Stimulated activated CD4-positive, alpha-beta T cell treated with anti-CD3 and anti-CD28 coated beads, Interleukin-12 subunit alpha, Interleukin-12 subunit beta, amount 100 ng/mL, for 4 hours (primary cell): ENCODE measurements at places on chromosomes 13 and 19.

DNA sequence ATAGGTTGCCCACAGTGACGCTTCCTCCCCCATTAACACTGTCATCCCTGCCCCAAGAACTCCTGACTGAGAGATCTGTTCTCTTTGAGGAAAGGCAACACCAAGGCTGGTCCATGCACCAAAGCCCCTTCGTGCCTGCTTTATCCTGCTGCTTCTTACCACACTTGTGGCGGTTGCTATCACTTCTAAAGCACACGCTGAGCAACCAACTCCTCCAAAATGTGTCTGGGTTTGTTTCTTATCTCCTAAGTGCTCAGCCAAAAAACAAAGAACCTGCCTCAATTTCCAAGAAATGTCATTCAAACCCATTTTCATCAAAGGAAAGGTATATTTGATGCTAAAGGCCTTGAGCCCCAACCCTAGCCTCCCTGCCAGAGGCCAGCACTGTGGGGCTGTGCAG is 14.6 kb downstream of the ATP7B start:
- no peak for DNase-seq

DNA sequence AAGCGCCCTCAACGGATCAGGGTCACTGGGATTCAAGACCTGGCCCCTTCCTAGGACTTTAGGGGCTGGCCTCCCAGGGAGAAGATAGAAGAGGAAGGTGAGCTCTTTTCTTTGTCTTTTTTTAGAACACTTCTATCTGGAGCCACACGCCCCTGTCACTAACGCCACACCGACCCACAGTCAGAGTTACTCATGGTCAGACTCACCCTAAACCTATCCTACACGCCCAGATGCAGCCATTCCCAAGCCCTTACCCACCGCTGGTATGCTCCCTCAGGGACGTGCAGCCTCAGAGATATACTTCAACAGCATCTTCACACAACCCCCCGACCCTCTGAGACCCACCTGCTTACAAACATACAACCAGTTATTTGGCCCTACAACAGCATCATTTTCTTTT is 29.9 kb upstream of the MUC16 start:
- DNase-seq = no peak

DNA sequence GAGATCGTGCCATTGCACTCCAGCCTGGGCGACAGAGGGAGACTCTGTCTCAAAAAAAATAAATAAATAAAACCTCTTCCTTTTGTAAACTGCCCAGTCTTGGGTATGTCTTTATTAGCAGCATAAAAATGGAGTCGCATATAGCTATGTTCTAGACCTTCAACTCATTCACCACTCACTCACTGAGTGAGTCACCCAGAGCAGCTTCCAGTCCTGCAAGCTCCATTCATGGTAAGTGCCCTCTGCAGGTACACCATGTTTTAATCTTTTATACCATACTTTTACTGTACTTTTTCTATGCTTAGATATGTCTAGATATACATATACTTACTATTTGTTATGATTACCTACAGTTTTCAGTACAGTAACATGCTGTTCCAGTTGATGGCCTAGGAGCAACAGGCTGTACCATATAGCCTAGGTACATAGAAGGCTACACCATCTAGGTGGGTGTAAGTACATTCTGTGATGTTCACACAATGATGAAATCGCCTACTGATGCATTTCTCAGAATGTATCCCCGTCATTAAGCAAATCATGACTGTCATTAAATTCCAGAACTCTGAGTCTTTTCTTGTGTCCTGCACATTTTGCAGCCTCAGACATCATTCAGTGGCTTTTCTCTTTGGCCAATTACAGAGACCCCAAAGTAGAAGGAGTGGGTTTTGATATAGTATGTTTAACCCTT is 13.7 kb upstream of the FARP1 start:
- no peak for DNase-seq

GRCh38 chr13:83168590-83168989 is 713.7 kb downstream of the SLITRK1 start:
- DNase-seq = no peak

DNA sequence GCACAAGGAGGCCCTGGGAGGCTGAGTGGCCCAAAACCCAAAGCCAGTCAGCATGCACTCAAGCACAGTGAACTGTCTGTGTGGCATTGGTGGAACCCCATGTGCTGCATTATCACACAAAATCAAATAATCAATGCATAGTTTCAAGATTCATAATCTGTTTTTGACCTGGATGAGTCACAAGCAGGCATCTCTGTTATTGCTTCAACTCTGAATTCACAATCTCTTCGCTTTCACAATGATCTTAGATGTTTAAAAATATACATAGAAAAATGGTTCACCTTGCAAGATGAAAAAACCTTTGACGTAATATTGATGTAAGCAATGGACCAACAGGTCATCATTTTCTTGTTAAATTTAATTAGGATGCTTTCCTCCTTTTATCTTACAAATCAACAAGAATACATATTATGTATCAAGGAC is 455.4 kb downstream of the IRS2 start:
- DNase-seq = no peak

DNA sequence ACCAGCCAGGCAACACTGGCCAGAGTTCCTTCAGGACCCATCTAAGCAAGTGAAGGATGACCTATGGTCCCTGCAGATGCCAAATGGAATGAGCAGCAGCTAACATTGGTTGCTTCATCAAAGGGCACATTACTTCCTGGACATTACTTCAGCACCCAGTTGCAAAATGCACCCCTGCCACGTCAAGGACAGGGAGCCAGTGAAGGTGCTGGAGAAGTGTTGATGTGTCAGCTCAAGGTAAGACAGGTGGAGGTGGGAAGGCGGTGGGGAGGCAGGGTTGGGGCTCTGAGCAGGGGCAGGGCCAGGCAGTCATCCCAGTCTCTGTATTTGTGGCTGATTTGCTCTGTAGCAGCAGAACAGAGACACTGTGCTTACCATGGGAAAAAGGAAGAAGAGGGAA is 14.6 kb downstream of the CSNK1A1L start:
- DNase-seq = no peak

GRCh38 chr13:43021926-43022670 is 1.3 kb upstream of the DNAJC15 start:
- no peak for DNase-seq

- no peak for DNase-seq
Observed at GRCh38 chr13:72521940-72522661, 205.3 kb downstream of the MZT1 start.

- no peak for DNase-seq
Observed at GRCh38 chr13:102608974-102609373, 12.2 kb downstream of the TPP2 start.

DNA sequence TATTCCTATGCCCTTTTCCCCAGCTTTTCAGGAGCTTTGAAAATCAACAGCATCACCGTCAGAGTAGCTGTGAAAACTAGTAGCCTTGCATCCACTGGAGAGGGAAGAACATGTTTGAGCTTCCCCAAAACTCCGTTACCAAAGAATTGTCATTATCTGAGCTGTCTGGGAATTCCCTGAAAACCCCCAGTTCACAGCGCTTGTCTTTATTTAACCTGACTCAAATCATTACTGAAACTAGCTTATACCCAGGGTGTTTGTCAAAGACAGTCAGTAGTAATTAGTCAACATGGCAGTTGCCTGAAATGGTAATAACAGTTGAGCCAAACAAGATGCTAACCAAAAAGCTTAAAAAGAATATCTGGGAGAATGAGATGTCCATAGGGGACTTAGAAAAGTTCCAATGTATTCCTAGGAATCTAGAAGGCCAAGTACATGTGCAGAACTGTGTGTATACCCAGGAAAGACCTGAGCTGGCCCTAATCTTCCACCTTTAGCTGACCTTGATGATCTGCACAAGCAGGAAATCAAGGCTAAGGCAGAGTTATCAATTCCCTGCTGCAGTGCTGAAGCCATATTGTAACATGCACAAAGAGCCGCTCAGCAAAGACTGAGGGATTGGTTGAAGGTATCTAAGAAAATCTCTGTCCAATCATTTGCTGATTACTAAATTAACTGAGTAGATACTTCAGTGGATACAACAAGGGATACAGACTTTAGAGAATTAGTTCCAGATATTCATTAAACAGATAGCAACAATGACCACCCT is 130.8 kb downstream of the KL start:
- no peak for DNase-seq

- no peak for DNase-seq
Observed at GRCh38 chr19:58550362-58551122, 4.4 kb downstream of the CHMP2A start.

- no peak for DNase-seq
Observed at GRCh38 chr19:42089772-42090171, 13.8 kb downstream of the ZNF574 start.

GRCh38 chr13:21738630-21739029 is 67.8 kb downstream of the FGF9 start:
- no peak for DNase-seq

DNA sequence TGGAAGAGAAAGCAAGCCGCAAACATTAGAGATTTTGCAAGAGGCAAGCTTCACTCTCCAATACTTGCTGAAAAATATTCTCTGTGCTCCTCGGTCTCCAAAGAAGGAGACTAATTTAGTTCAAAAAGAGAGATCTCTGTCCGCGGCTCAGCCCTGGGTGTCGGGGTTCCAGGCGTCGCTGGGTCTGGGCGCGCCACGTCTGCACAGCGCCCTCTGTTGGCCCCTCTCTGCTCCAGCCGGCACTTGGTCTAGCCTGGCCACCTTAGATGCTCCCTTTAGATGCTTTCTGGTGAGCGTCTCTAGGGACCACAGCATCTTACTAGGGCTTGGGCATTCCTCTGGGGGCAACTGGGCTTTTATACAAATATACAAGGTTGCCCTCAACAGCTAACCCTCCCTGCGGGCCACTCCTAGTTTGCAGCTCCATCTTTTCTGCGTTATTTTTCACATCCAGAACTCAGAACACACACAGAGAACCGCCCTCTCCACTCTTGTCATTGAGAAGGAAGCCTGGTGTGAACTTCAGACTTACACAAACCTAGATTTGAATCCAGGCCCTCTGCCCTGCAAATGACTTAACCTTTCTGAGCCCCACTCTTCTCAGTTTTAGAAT is 78.3 kb downstream of the CYSLTR2 start:
- DNase-seq = peak; percentile 61

DNA sequence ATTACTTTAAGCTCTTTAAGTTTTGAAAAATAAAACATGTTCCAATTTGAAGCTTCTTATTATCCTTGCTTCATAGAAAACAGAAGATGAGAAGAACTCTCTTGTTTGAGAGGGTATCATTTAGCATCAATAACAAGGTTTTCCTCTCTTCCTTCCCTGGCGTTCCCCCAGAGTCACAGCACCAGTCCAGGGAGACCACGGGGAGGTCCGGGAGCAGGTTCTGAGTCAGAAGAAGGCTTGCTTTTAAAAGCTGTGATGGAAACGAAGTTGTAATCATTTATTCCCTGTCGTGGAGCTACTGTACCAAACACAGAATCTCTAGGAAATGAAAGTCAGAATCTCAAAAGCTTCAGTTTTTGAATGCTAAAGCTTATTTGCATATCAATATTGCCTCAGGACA is 174.0 kb upstream of the LSM14A start:
- DNase-seq = no peak

- no peak for DNase-seq
Observed at GRCh38 chr13:39186205-39186875, 148.1 kb downstream of the NHLRC3 start.

DNA sequence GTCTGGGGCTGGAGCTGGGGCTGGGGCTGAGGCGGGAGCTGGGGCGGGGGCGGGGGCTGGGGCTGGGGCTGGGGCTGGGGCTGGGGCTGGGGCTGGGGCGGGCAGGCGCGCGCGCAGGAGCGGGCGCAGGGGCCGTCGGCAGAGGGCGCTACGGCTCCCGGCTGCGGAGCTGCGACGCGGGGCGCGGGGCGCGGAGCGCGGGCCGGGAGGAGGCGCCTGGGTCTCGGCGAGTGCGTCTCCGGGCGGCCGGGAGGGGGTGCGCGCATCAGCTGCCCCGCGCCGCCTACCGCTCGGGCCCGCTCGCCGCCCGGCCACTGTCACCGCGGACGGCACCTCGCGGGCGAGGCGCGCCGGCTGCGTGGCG is 422 bp upstream of the MTUS2 start:
- peak; percentile 47 for DNase-seq

GRCh38 chr13:98722958-98723357 is 29.5 kb downstream of the SLC15A1 start:
- DNase-seq = no peak

GRCh38 chr13:99974939-99975561 is 3.5 kb upstream of the ZIC5 start:
- no peak for DNase-seq

GRCh38 chr13:95676105-95676761 is 706 bp upstream of the DNAJC3 start:
- no peak for DNase-seq

GRCh38 chr13:25882466-25883357 is 169.1 kb downstream of the SHISA2 start:
- no peak for DNase-seq

DNA sequence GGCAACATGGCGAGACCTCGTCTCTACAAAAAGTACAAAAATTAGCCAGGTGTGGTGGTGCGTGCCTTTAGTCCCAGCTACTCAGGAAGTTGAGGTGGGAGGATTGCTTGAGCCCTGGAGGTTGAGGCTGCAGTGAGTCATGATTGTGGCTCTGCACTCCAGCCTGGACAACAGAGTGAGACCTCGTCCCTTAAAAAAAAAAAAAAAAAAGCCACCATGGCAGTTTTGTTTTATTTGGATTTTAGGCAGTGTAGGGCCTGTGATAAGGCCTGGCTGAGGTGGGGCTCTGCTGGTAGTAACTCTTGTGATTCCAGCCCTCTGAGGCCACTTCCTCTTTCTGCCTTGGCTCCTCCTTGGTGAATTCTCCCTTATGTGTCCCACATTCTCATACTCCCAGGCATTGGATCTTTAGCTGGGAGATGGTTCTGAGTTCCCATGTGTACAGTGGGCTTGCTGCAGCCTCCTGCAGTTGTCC is 39.2 kb downstream of the GATAD2A start:
- no peak for DNase-seq

DNA sequence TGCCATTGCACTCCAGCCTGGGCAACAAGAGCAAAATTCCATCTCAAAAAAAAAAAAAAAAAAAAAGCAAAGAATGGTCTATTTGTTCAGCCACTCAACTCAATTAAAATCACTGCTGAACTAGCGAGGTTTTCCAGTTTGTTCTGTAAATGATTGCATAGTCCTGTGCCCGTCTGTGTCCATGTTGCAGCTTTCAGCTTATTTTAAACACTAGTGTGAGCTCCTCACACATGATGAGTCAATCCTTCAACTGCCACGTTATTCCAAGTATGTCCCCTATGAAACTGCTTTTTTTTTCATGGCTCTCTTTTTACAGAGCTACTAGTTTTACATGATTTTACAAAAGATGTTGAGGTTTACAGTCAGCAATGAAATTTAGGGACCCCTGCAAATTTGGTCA is 12.2 kb downstream of the SUGP2 start:
- DNase-seq = no peak

DNA sequence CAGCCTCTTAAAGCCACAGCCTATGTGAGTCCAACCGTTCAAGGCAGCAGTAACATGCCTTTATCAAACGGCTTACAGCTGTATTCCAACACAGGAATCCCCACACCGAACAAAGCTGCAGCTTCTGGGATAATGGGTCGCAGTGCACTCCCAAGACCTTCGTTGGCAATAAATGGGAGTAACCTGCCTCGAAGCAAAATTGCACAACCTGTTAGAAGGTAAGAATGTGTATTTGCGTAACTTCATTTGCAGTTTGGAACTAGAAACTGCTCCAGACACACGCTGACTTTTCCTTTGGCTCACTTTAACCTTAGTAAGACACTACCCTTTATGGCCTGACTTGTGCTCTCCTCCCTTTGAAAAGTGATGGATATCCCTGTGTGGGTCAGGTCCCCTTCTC is 63.4 kb downstream of the SLAIN1 start:
- DNase-seq = no peak
